ENCODE measurements at places on chromosomes 2 and 18.

DNA sequence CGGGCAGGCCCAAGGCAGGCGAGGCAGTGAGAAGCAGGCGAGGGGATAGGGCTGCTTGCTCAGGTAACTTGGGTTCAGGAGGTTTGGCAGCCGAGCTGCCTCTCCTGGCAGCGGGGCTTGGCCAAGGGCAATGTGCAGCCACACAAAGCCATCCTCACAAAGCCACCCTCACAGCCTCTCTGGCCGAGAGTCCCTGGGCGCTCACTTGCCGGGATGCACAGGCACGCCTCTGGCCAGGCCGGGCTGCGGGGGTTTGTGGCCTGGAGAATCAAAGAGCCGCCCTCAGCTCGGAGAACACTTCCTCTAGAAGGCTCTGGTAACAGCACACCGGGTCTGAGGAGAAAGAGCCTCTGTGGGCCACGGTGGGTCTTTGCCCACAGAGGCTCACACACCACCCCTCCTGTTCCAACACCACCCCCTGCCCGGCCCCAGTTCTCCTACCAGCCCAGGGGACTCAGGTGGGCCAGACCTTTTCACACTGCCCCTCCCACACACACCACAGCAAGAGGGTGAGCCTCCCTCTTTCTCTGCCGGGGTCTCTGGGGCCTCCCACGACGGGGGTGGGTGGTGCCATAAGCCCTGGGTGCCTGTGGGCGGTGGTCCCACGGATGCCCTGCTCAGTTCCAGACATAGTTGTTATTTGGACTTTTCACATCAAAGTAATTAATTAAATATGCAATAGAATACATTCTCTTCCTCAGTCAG lies 186.9 kb downstream of the ZFP36L2 start:
- no peak for DNase-seq

DNA sequence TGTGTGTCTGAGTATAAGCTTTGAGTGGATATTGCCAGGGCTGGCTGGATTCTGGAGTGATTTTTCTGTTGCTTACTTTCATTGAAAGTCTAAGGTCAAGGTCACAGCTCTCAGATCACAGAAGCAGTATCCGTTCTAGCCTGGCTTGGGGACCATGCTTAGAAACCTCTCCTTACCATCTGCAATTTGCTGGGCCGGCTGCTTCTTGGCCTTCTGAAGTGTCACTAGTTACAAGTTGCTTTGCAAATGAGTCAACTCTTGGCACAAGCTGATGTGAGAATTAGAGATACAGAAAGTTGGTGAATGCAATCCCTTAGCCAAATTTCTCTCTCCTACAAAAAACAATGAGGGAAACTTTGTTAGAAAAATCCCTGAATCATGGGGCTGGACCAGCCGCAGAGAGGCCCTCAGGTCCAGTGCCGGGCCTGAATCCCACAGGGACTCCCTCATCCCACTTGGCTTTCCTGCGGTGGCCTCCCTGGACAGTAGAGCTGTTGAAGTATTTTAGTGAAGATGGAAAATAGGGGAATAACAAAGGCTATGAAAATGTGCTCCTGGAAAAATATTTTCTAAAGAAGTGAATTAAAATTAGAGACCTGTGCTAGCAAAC lies 92.7 kb upstream of the CNGA3 start:
- no peak for DNase-seq

DNA sequence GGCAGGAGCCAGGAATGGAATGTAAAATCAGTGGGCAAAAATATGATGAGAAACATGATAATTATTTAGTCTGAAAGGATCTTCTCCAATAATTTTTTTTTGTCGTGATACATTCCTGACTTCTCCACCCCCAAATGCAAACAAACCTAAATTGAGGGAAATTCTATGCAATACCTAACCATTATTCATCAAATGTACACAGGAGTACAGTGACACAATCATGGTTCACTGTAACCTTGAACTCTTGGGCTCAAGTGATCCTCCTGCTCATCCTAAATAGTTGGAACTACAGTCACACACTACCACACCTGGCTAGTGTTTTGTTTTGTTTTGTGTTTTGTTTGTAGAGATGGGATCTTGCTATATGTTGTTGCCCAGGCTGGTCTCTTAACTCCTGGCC lies 46.5 kb downstream of the RAB10 start:
- no peak for DNase-seq

DNA sequence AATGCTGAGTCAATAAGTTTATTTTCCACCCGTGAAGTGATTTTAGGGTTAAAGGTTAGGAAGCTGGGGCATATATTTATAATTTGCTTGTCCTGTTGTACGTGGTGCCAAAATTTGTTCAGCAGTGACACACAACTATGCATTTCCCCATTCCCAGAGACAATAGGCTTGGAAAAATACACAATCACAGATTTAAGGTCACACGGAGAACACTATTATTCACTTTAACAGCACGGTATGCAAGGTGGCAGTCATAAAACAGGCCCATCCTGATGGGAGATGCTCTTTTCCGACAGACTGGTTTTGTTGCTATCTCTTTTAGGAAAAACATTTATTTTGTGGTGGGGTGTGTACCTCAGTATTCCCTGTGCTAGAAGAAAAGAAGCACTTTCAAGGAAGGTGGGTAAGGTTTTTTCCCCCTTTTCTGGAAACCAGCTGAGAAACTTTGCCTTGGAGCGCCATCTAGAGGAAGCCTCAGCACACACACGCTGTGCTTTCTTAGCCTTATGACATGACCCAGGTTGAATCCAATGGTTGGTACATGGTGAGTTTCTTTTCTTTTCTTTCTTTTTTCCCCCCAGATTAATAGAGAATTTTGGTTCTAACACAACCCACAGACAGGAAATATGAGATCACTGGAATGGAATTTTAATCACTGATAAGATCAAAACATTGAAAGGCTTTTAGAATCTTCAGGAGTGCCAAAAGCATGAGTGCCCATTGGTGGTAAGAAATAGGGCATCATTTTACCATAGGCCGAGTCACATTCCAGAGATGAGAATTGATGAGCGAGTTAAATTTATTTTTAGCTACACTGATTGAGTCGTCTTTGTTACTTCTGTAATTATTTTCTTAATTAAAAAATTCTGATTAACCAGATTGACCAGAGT lies 332.1 kb downstream of the AGPS start:
- peak; percentile 4 for DNase-seq

- no peak for DNase-seq
Measured at GRCh38 chr2:121722479-121722878, 14.2 kb downstream of the NIFK start.

DNA sequence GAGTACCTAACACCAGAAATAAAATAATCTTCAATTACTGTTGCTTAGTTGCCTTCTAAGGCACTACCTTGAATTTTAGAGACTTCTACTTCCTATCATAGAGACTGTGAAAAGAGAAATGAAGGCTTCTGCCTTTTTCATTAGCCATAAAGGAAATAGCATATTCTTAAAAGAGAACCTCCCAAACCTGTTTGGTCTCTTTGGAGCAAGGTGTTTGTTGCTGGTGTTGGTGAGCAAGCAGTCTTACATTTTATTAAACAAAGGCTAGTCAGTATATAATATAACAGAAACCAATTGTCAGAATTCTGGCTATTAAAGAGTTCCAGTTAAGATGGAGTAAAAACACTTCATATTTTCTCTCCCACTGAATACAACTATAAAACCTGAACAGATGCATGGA lies 116.4 kb downstream of the TAF4B start:
- no peak for DNase-seq

DNA sequence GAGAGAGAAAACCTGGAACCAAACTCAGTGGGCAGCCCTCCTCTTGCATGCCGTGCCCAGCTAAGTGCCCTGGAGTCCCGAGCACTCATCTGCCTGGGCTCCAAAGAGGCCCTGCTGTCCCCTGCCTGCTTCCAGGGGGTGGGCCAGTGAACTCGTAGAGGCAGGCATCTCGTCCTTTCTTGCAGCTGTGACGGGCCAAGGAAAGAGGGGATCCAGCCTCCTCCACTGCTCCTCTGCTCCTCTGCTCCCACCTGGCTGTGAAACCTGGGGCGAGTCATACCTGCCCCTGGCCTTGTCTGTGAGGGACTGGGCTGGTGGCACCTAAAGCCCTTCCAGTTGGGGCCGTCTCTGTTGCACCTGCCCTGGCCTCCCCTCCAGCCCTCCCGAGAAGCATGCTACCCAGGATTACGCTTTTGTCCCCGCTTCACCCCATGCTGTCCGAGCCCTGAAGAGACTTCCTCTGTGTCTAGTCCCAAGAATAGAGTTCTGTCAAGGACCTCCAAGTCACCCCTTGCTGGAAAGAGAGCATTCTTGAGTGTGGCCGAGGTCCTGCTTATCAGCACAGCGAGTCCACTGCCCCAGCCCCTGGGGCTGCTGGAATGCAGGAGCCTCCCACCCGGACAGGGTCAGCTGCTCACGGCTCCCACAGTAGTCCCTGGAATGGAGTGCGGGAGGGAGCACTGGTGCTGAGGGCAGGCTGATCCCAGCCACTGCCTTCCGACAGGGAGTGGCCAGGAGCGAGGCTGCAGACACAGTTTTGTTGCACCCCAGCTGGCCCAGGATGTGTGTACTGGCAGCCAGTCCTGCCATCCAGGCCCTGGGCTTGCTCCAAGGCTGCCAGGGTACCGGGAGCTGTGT lies 14.3 kb downstream of the KCNK3 start:
- DNase-seq, result no peak

GRCh38 chr2:230770804-230771203 lies 58.2 kb downstream of the CAB39 start:
- DNase-seq, result no peak

DNA sequence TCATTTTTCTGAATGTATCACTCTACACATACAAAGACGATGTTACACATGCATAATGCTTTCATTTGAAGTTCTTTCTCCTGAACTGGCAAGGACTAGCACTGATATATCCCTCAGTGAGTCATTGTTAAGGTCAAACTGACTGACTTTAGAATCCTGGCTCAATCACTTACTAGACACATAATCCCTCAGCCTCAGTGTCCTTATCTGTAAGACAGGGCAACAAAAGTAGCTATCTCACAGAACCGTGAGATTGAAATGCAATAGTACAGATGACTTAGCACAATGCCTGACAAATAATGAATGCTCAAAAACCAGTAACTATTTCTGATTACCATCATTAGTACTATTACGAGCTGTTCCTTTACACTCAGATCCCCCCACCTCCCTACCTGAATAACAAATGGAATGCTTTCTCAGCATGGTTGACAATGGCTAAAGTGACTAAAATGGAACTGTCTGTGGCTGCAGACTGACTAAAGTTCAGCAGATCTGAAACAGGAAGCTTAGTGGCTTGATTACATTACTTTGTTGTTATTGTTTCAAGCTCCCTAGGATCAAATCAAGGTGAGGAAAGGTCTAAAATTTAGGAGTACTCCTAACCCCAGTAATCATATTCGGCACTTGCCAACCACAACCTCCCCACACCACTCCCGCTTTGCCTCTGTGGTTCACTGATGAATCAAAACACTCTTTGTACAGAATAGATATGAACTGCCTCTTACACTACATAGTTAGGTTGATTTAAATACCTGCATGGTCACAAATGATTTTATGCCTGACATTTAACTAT lies 35.8 kb upstream of the CACNB4 start:
- no peak for DNase-seq

DNA sequence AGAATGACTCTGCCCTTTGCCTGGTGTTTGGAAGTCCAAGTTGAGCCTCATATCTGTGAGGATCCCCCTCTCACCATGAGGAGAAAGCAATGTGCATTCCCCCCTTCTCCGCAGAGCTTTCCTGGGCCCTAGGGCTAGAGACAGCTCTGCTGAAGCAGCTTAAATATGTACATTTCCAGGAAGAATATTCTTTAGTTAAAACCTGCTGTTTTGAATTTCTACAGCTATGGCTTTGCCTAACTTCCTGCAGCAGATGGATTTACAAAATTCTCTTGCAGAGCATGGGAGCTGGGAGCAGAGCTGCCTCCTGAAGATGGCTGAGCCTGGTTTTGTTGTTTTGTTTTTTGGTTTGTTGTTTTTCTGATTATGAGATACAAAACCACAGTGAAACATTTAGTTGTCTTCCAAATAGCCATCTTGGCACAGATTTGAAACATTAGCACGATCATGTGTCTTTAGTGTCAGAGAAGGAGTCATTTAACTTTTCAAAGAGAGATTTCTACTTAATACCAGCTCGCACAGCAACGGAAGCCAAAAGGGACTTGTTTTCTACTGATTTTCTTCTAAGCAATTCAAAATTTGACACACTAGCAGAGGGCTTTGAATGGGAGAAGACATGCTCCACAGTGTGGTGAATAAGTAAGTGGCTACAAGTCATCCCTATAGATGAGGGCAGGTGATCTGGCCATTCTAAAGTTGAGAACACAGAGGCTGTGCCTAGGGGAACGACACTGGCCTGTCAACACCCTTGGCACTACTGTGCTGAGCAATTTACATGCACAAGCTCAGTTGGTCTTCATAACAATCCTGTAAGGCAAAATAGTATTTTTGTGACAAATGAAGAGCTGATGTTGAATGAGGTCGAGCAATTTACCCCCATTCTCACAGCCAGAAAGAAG lies 222.6 kb downstream of the MREG start:
- no peak for DNase-seq

GRCh38 chr18:50472941-50473340 lies 86.9 kb upstream of the MAPK4 start:
- DNase-seq, result no peak

- DNase-seq, result no peak
Measured at GRCh38 chr2:216632952-216633615, at the start of gene IGFBP2. Gene IGFBP2, plus strand, starts transcription at chr2:216633420. Its CDS starts 104 bp downstream, at chr2:216633524.

DNA sequence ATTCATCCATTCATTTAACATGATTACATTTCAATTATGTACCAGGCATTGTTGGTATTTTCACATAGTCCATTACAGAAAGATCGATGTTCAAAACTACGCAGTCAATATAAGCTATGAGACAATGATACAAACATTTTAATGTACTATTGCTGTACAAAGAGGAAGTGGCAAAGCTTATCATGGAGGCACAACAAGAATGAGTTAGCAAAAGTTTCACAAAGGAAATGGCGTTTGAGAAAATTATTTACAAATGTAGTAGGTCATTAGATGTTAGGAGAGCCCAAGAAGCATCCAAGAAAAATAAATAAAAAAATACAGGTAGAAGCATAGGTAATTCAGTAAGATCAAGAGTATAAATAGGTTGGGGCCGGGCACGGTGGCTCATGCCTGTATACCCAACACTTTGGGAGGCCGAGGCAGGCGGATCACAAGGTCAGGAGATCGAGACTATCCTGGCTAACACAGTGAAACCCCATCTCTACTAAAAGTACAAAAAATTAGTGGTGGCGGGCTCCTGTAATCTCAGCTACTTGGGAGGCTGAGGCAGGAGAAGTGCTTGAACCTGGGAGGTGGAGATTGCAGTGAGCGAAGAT lies 1730.8 kb upstream of the CELF4 start:
- no peak for DNase-seq

DNA sequence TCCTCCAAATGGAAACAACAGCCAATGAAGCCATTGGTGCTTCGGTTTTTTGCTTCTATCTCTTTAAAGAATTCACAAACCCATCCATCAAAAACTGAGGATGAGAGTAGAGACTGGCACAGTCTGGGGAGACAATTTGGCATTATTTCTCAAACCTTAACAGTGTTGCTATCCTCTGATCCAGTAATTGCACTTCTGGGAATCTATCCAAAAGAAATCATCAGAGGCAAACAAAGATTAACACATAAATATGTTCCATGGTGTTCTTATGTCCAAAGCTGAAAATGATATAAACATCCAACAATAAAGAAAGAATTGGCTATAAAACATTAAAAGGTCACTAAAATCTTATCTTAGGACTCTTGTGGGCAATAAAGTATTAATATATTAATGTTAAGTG lies 35.1 kb downstream of the REEP1 start:
- no peak for DNase-seq

- no peak for DNase-seq
Measured at GRCh38 chr18:66724664-66725356, 120.9 kb upstream of the CDH19 start.

- DNase-seq, result no peak
Measured at GRCh38 chr2:12879649-12880048, 162.9 kb downstream of the TRIB2 start.
